ENCODE measurements at places on chromosomes 5 and 9. TPM values are rescaled to one million over a fixed set of nuclear protein-coding genes. Genes with fewer than 3 reads are reported as not detected.

SPATA31D3 gene
- total RNA-seq, result not detected

RASEF gene
- total RNA-seq, result 7.4 TPM

SLC1A3 gene
- total RNA-seq, result 5.8 TPM

SLC25A48 gene
- not detected for total RNA-seq

IFNA13 gene
- not detected for total RNA-seq

SH3GL2 gene
- not detected for total RNA-seq

GFRA3 gene
- total RNA-seq, result not detected

NXNL2 gene
- 0.89 TPM for total RNA-seq

GABRA6 gene
- total RNA-seq, result not detected

PLAA gene
- total RNA-seq, result 108 TPM

ADRA1B gene
- 0.80 TPM for total RNA-seq

C9orf152 gene
- total RNA-seq, result not detected

ARL14EPL gene
- total RNA-seq, result not detected

ABO gene
- total RNA-seq, result not detected

PCDH12 gene
- total RNA-seq, result 0.03 TPM

SLC46A2 gene
- total RNA-seq, result not detected

NOTCH1 gene
- 4.4 TPM for total RNA-seq

FGF10 gene
- not detected for total RNA-seq

ORM1 gene
- not detected for total RNA-seq

TIMD4 gene
- not detected for total RNA-seq

RFESD gene
- total RNA-seq, result 6.8 TPM

FBP1 gene
- total RNA-seq, result not detected

TMC1 gene
- not detected for total RNA-seq

GRM6 gene
- not detected for total RNA-seq

MAP1B gene
- total RNA-seq, result 44.0 TPM

STKLD1 gene
- 0.17 TPM for total RNA-seq

OR1J2 gene
- not detected for total RNA-seq

PPP3R2 gene
- total RNA-seq, result not detected

WDR31 gene
- total RNA-seq, result 2.3 TPM

C5 gene
- total RNA-seq, result 0.45 TPM
